ENCODE measurements at places on chromosomes 6 and 20.

DNA sequence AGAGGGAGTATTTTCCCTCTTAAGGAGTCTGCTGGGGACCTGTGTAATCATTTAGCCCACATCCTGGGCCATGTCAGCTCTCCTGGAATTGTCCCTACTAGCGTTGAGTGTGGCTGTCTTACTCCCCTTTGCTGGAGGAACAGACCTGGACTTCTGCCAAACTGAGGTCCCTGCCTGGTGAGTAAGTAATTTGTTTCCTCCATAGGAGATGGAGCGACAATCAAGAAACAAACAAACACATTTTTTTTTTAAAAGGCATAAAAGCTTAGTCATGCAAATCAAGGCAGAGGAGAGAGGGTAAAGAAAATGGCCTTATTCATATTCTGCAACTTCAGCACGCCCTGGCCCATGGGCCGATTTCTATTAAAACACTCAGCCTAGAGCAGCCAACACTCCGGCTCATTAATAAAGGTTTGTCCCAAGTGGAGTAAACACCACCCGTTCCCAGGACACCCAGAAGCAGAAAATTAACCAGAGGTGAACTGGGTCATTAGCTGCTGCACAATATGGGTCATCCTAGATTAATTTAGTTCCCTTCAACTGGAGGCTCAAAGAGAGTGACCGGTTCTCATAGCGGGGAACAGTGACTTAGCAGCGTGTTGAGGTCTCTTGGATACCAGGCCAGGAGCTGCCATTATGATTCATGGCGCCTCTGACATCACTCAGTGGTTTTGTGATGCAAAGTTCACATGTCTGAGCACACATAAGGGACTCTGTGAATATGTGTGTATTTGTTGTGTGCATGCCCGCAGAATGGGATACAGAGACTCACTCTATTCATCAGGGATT is 165.0 kb upstream of the SULF2 start:
- DNase-seq: no peak

DNA sequence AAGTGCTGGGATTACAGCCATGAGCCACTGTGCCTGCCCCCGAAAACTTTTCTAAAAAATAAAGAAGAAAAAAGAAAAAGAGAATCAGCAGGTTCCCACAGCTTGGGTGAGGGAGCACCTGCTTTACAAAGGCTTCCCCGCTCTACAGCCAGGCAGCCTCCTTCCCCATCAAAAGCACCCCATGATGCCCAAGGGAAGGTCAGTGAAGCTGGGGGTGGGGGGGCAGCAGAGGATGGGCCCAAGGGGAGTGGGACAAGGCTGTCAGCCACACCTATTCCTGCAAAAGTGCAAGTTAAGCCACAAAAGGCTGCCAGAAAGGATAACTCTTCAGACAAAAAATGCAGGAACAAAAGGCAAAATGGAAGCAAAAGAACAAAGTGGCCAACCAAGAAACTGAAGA is 72.5 kb downstream of the FAM50B start:
- DNase-seq: no peak

DNA sequence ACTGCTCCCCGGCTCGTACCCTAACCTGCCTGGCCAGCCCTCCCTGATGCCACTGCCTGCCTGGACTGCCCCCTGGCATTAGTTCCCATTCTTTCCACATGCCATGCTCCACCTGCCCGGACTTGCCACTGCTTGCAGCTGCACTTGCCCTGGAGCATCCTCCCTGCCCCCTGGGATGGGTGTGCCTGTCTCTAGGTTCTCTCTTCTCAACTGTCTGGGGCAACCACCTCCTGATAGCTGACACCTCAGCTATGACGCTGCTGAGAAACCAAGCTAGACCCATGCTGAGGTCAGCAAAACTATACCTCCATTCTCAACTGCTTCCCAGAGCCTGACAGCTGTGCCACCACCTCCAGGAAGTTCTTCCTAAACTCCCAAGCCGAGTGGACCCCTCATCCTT is 72.1 kb downstream of the PERP start:
- DNase-seq: no peak

DNA sequence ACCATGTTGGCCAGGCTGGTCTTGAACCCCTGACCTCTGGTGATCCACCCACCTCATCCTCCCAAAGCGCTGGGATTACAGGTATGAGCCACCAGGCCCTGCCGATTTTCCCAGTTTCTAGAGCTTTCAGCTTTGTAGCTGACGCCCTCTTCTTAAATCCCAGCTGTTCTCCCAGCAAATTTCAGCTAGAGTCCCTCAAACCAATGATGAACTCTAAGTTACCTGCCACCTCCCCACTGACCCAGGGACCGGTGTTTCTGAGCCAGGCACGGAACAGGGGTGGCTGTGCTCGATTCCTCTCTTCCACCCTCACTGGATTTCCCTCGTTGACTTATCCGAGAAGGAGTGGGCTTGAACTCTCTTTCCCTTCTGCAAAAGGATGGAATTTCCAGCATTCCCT is 39.1 kb downstream of the SUN5 start:
- no peak for DNase-seq

DNA sequence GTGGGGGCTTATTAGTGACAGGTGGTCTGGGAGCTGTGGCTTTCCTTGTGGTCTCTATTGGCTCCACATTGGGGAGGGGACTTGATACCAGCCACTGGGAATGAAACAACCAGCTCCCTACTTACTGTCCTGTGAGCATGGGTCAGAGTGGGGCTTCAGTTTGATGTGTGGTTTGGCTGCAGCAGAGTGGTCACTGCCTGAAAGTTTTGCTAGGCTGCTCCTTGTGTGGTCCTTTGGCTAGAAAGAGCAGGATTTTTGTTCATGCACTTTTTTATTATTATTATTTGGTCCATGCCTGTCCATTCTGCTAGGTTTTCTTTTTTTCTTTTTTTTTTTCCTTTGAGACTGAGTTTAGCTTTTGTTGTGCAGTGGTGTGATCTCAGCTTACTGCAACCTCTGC is 7.5 kb upstream of the TMEM14B start:
- DNase-seq: no peak

- DNase-seq: no peak
These were observed 8.4 kb downstream of the ADA start for GRCh38 chr20:44643154-44643519.
